ENCODE measurements at places on chromosomes 5 and 9.

DNA sequence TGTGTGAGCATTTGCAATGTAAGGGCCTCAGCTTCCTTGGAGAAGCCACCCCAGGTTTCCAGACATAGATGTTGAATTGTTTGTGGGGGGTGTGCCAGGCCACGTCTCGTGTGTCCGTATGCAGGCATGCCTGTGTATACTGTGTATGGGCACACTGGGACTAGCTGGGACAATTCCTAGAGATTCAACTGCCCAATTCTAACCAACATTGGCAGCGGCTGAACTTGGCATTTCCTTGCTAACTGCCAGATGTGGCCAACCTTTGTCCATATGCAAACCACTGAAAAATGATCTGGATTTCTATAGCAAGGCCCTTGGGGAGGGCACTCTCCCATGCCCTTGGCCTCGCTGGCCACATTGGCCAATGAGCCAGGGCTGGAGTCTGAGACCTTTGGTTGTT is 50.3 kb downstream of the SAR1B start:
- DNase-seq: no peak

DNA sequence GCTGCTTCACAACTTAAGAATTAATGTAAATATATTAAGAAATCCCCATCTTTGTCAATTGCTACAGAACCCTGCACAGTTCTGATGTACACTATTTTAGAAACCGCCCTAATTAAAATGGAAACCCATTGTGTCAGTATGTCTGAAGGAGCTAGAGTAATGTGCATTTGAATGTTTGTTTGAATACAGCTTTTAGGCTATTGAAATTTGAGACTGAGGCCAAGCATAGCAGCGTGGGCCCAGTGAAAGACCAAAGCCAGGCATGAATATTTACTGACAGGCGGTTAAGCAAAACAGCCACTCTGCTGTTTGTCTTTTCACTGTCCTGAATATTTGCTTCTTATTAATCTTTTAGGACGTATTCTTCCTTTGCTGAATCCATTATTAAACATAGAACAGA is 252.3 kb downstream of the IZUMO3 start:
- no peak for DNase-seq

GRCh38 chr9:134787601-134788531 is 92.7 kb upstream of the FCN2 start:
- DNase-seq: peak; percentile 78

GRCh38 chr5:110853267-110853666 is 114.5 kb downstream of the SLC25A46 start:
- no peak for DNase-seq

DNA sequence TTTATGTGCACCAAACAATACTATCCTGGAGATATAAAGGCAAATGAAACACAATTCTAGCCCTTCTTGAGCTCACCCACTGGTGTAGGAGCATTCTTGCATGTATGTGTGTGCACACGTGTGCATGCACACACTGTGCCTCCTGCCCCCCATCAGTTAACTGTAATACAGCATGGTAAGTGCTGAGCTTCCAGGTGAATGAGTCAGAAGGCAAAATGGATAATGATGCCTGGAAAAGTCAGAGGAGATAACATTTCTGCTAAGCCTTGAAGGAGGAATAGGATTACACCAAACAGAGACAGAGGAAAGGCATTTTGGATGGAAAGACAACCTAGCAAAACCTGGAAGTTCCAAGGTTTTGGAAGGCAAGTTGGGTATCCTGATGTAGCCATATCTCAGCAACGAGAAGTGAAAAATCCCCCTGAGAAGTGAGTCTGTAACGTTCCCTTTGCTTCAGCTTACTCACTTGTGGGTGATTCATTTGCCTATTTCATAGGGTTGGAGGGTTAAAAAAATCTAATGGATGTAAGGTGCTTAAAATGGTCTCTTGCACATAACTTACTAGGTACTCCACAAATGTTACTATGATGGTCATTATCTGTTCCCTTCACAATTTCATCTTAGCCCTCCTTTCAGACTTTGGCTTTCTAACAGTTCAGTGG is 101.4 kb upstream of the STC2 start:
- DNase-seq: no peak

DNA sequence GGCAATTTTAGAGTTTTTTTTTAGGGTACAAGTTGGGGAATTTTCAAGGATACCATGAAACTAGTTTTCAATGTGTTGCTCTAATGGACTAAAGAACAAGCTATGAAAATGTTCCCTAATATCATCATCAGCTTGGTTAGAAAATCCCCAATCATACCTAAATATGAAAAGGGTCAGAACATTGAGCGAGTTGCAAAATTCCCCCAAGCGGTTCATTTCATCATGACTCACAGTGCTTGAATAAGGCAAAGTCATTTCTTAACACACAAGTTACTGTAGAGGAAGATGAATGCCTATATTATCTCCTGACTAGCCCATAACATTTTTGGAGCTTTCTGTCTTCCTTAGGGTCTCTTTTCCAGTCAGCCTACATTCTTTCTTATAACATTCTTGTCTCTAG is 62.7 kb downstream of the ST8SIA4 start:
- DNase-seq: no peak

- no peak for DNase-seq
Measured at GRCh38 chr9:122095010-122095767, 2.1 kb upstream of the TTLL11 start.

GRCh38 chr9:35835216-35835632 is 6.2 kb downstream of the TMEM8B start:
- no peak for DNase-seq

DNA sequence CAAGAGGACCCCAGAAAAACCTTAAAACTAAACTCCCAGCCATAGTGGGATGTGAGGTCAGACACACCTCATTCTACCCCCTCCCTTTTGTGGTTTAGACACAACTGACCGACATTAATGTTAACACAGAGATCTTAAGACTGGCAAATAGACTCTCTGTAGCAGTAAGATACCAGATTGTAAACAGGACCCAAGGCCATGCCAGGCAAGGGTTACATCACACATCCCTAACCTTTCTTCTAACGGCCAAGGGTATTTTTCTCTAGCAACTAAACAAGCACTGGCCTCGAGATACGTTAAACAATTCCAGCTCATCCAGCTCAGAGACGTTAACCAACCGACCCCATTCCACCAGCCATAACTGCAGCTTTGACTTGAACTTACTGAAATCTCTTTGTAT is 38.8 kb downstream of the NSUN2 start:
- DNase-seq: no peak

DNA sequence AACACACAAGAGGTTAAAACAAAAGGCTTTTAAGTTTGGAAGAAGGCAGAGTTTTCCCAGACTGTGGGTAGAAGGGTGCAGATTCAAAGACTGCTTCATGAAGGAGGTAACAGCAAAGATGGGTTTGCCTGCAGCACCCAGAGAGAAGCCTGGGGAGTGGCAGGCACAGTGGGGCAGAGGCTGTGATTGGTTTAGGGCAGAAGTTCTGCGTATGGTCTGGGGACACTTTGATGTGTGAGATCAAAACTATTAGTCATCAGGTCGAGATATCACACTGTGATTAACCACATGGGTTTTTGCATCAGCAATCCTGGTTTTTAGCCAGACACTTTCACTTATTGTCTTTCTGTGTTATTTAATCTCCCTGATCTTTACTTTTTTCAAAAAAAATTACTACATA is 188.8 kb upstream of the GLRA1 start:
- no peak for DNase-seq

GRCh38 chr5:59544573-59544972 is 349.0 kb downstream of the PDE4D start:
- no peak for DNase-seq

DNA sequence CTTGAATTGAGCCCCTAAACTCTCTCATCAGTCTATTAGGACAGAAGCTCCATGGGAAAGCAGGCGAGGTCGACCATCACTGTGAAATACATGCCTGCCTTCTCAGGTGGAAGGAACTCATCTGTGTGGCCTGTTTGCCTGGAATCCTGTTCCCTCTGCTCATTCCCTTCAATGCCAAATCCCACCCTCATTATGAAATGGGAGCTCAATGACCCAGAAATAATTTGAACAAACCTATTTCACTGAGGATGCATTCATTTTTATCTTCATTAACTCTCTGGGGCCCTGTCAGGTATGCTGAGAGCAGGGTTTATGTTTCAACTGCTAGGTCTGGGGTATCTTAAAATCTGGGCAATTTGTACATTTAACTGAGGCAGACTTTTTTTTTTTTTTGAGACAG is 142.2 kb downstream of the MED27 start:
- DNase-seq: no peak

DNA sequence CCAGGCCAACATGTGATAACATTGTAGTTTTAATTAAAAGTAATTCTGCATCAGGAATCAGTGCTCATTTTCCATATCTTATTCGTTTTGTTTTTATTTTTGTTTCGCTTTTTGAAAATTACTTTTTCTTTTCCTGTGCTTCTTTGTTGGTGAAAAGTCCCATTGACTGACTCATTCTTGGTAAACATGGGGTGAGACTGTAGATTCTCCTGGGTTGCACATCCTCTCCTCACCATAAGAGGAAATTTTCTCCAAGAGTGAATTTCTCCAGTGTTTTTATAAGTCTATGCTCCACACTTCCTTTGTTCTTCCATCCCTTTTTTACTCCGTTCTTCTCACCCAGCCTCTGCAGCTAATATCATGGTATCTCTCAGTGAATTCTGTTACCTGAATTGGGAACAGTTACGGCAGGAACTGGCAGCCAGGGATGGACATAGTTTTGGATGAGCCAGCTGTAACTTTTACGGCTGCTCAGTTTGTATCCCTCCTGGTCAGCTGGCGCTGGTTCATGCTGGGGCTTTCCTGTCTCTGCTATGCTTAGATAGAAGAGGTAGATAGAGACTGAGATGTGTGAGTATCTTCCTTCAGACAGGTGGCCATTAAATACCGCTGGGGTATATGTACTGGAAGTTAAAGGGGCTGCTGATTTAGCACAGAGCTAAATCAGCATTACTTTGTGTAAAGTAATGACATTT is 80.0 kb downstream of the MAN2A1 start:
- DNase-seq: no peak

- no peak for DNase-seq
Measured at GRCh38 chr9:91913986-91914385, 36.0 kb downstream of the ROR2 start.

- DNase-seq: no peak
Measured at GRCh38 chr5:79612667-79613198, 492 bp downstream of the TENT2 start.

DNA sequence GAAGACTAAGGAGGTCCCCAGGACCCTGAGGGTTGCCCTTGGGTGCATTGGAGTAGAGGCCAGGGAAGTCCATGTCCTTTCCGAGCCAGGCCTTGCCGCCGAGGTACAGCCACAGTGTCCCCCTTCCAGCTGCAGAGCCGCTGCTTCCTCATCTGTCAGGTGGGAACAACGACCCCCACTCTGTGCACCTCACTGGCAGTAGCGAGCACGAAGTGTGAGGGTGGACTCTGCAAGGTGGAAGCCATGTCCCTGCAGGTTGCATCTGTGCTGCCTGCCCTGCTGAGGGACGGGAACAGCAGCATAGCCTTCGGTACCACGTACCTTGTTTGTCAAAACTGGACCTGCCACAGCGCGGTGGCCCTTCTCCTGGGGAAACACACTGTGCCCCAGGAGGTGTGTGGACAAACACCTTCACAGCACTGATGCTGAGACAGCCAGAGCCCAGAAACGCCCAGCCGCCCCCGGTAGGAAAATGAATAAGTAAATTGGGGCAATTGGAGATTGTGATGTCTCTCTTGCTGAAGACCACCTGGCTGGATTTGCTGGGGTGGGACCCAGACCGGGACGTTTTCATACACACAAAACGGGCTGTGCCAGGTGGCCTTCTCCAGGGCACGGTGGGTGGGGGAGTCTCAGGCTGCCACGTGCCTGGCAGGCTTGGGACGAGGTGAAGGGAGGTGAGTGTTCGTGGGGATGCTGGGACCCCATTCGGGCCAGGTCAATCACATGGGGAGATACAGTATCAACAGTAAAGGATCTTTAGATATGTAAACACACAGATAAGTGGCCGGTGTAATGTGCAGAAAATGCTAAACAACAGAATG is 157.3 kb downstream of the RXRA start:
- no peak for DNase-seq

GRCh38 chr9:88418715-88419540 is 30.7 kb downstream of the SPIN1 start:
- peak; percentile 45 for DNase-seq
